T-helper 2 cell treated with Interferon-gamma antibody and Interleukin-4, amounts not matched to agents 5 μg/mL and 100 μg/mL, for 36 hours (primary cell): ENCODE measurements at places on chromosomes 7 and 10.

DNA sequence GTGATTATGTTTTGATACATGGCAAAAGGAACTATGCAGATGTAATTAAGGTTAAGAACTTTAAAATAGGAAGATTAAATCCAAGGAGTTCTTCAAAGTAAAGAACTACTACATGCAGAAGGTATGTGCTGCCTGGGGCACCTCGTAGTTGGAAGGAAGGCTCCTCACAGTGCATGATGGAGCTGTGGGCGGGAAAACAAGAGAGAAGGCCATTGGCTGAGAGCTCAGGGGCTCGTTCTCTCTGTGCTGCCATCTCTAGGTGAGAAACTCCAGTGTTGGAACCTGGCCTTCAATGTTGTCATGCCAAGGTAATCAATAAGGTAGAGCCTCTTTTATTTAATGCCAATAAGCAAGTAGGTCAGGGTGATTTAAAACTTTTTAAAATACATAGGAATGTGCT, 391.4 kb upstream of the ETV1 start:
- DNase-seq, result no peak

- no peak for DNase-seq
Measured at GRCh38 chr10:127996586-127996985, 89.7 kb downstream of the PTPRE start.

DNA sequence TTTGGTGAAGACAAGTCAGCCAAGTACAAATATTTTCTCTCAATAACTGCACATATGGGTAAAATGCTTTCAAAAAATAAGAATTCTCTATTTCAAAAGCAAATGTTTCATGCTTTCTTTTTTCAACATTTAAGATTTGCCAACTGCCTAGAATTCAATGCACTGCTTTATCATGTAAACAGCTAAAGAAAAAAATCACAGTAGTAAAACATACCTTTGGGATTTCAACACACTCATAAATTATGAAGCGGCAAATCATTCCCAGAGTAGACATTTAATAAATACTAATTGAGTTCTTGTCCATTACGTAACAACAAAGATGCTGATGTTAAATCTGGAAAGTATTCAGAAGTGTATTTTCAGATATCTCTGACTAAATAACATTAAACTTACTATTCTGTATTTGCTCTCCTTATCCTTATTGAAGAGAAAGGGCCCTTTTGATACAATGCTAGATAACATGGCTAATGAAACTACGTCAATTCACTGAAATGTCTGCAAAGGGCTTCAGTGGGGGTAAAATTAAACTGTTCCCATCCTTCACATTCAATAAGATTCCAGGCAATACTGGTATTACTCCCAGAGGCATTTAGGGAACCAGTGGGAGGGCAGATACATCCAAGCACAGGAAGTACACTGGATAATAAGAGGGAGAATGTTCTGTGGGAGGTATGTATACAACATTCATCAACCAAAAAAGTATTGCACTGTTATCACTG, 13.9 kb downstream of the NAPEPLD start:
- no peak for DNase-seq

- no peak for DNase-seq
Measured at GRCh38 chr7:116306409-116307048, 96.2 kb downstream of the TES start.

DNA sequence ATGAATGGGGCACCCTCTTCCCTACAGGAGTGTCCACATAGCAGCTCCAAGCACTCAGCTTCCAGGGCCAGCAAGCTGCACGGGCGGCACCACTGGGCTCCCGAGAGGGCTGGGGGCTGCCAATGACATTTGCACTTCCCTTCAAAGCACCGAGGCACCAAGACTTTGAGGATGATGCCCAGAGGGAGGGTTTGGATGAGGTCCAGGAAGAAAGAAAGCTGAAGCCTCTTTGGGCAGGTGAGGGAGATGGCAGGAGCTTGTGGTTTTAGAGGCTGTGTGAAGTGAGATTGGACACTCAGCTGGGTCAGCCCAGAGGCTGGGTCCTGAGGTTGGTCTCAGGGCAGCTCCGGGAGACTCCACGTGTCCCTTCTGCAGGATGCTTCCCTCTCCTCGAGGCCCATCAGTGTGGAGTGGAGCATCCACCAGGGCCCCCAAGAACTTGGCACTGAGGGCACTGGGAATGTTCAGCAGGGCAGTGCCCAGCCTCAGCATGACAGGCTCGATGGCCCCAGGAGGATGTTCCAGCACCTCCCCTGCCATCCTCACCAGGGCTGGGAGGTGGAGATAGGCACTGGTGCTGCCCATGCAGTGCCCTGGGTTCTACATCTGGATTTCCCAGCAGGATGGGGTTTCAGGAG, 54.9 kb upstream of the IGFBP3 start:
- no peak for DNase-seq

- no peak for DNase-seq
Measured at GRCh38 chr10:28679581-28680357, 2.4 kb downstream of the BAMBI start.
